WTC11 (cell line): ENCODE measurements at places on chromosomes 1 and 21.

DNA sequence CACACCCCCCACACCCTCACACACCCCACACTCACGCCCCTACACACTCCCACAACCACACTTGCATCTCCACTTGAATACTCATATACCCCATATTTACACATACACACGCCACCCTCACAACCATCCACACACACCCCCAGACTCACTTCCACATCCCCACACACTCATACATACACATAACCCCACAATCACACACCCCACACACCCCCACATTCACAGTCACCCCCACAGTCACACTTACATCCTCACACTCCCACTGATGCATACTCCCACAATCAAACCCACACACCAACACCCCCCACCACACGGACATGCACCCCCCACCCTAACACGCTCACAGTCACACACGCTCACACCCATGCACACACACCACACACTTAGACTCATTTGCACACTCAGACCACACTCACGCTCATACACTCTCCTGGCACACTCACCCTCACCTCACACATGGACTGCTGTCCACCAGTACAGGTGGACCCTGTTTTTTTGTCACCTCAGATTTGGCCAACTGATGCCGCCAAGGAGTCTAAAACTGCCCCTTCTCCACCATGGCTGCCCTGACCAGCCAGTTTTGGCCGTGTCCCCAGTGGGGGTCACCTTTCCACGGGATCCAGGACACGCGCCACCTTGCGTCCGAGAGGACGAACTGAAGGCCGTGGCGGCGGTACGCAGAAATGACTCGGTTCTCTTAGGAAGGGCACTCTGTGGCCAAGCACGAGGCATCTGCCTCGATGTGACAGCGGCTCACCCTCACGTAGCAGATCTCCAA is 45.3 kb upstream of the EDN2 start:
- DNase-seq = no peak

DNA sequence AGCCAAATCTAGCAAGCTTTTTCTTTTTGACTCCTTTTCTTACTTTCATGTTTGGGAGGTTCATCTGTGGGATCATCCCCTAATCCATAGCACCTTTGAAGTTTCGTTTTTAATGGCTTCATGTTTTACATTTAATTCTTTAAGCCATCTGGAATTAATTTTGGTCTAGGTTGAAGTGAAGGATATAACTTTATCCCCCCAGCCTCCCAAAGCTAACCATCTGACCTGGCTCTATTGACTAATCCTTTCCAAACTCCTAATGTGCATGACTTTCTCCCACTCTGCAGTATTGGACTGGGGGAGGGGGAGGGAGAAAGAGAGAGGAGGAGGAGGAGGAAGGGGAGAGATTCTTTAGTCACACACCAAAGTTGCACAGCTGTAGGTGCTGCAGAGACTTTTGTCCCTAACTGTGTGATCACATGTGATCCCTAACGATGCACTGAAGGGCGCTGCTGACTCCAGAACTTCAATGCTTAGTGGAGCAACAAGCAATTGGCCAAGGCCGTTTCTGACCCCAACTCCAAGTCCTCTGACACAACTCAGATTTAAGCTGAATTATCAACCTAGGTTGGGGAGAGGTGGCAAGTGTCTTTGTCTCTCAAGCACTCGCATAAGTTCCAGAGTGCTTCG is 191.6 kb downstream of the HUNK start:
- no peak for DNase-seq

DNA sequence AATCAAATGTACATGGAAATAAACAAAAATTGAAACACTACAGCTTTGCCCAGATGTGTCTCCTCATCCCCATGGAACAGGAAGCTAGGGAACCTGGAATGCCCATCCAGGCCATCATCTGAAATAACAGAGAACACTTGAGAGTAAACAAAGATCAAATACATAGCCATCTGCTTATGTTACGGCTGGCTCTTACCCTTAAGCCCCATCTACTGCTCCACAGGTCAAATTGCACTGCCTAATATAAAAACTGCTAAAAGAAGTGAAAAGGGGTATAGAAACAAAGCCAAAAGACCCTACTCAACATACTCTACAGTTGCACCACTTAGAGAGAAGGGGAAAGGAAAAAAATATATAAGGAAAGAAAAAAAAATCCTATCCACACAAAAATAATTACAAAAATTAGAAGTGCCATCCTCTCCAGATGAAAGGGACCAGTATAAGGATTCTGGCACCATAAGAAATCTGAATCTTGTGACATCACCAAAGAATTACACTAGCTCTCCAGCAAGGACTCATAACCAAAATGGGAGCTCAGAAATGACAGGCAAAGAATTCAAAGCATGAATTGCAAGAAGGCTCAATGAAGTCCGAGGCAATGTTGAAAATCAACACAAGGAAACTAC is 26.9 kb downstream of the OR6Y1 start:
- no peak for DNase-seq

DNA sequence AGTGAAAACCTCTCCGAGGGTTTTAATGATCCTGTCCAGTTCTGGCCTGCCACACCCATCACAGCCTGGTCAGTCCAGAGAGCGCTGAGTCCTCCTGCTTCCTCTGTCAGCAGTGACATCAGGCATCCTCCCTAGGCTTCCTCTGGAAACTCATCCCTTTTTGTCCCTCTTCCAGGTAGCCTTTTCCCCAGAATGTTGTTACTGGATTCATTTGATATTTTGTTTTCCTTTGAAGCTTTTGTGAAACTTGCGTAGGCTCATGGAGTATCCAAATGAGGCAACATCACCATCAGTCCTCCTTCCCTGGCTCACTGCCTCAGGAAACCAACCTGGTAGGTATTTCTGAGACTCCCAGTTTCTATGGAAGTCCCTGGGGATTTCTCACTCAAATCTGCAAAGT is 27.0 kb upstream of the IGSF3 start:
- DNase-seq = no peak

DNA sequence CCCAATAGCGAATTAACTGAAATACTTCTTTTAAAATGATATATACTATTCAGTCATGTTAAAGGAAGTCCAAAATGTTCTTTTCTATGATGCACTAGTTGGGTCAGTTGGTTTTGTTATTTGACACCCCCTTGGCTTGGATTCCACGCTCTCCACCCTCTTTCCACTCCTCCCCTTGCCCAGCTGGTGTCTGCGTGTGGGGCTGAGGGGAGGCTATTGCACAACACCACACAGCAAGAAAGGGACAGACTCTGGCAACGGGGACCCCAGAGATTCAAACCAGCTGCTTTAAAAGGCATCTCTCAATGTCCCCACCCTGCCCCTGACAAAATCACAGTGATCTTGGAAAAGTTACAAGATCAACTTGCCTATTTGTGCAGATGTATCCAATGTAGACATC is 394.3 kb downstream of the TGFB2 start:
- no peak for DNase-seq

DNA sequence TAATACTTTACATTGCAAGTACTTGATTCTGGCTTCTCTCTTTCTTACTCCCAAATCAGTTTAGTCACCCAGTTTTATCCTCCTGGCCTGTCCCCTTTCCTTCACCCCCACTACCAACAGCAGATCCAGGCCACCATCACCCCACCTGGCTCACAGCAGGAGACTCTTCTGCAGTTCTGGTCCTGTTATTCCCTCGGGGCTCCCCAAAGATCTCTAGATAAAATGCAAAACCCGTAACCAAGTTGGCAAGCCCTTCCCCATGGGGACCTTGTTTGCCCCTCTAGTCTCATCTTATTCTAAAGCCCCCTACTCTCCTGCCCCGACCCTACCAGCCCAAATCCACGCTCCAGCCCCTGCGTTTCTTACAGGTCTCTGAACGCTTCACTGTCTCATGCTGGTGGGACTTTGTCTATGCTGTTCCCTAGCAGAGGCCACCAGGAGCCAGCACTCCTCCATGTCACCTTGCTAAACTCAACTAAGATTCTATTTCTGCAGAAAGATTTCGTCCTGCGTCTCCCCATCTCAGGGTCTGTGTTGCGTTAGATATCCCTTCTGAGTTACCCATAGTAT is 4.0 kb downstream of the ABCG1 start:
- no peak for DNase-seq

- DNase-seq = no peak
Measured at GRCh38 chr1:81880781-81881180, 80.0 kb downstream of the ADGRL2 start.

DNA sequence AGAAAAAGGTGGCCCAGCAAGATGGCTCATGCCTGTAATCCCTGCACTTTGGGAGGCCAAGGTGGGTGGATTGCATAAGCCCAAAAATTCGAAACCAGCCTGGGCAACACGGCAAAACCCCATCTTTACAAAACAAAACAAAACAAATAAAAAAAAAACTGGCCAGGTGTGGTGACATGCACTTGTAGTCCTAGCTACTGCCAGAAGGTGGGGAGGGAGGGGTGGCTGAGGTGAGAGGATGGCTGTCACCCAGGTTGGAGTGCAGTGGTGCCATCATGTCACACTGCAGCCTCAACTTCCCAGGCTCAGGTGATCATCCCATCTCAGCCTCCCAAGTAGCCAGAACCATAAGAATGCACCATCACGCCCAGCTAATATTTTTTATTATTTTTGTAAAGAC is 22.8 kb downstream of the RERE start:
- DNase-seq = peak; percentile 26

DNA sequence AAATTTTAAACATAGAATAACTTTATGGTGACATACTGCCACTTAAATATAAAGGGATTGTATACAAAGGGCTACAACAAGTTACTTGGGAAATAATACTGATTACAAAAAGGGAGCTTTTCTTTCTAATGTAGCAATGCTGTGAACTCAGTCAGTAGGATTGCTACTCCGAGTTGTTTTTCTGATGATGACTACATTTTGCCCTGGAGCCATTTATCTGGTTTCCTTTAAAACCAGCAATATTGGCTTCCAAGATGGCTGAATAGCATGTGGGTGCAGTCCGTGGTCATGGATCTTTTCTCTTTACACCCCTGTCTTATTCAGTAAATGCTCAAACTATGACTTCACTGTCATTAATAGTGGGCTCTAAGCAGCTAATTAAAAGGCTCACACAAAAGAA is 92.6 kb upstream of the NEK7 start:
- no peak for DNase-seq

GRCh38 chr1:22369294-22370189 is 82.1 kb upstream of the ZBTB40 start:
- no peak for DNase-seq

GRCh38 chr1:170369000-170369399 is 163.0 kb upstream of the GORAB start:
- no peak for DNase-seq

DNA sequence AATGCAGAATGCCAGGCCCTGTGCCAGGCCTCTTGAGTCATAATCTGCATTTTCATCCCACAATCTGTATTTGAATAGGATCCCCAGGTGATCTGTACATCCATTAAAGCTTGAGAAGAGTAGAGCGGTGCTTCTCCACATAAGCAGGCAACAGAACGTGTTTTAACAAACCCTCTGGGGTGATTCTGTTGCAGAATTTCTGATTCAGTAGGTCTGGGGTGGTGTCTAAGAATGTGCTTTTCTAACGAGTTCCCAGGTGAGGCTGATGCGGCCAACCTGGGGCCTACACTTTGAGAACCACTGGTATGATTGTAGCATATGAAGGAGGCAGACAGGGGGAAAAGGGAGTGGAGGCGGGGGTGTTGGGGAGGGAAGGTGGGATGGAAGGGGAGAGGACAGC is 78.4 kb upstream of the POU3F1 start:
- DNase-seq = no peak

GRCh38 chr1:168760781-168761180 is 31.8 kb upstream of the DPT start:
- no peak for DNase-seq

DNA sequence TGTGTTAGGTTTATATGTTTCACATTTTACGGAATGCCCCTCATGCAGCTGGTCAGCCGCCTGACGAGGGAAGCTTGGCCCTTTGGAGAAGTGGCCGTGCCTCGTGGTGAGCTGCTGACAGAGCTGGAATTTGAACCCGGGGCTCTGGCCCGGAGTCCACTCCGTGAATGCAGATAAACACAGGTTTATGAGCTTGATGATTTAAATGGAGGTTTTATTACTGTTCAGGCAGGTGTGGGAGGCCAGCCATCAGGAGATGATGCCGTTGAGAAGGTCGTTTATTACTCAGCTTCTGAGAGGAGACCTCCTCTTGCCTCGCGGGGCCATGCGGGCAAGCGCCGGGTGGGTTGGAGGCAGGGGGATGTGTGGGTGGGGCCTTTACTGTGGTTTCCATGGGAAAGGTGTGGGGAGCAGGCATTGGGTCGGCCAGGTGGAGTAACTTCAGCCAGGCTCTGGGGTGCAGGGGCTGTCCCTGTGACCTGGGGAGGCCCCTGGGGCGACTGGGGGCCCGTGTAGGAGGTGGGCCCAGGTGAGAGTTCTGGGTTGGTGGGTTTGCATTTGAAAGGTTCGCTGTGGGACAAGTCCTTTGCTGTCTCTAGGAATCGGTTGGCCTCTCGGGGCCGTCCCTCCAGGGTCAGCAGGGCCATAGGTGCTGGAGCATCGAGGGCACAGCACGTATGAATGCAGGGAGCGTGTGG is 22.0 kb downstream of the PRKCZ start:
- DNase-seq = no peak

DNA sequence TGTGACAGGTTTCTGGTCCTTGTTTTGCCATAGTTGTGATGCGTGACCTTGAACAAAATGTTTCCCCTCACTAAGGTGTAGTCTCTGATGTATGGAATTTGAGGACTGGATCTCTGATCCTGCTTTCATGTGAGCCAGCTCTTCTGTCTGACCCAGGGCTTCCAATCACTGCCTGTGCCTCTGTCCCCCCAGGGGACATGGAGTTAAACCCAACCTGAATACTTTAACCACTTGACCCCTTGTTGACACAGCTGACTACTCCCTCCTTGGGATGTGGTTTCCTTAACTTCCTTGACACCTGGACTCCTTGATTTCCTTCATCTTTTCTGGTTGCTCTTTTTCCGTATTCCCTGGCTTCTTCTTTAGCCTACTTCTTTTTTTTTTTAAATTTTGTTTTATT is 36.0 kb upstream of the SSBP3 start:
- no peak for DNase-seq

- DNase-seq = no peak
Measured at GRCh38 chr1:19462781-19463503, 22.4 kb downstream of the CAPZB start.

DNA sequence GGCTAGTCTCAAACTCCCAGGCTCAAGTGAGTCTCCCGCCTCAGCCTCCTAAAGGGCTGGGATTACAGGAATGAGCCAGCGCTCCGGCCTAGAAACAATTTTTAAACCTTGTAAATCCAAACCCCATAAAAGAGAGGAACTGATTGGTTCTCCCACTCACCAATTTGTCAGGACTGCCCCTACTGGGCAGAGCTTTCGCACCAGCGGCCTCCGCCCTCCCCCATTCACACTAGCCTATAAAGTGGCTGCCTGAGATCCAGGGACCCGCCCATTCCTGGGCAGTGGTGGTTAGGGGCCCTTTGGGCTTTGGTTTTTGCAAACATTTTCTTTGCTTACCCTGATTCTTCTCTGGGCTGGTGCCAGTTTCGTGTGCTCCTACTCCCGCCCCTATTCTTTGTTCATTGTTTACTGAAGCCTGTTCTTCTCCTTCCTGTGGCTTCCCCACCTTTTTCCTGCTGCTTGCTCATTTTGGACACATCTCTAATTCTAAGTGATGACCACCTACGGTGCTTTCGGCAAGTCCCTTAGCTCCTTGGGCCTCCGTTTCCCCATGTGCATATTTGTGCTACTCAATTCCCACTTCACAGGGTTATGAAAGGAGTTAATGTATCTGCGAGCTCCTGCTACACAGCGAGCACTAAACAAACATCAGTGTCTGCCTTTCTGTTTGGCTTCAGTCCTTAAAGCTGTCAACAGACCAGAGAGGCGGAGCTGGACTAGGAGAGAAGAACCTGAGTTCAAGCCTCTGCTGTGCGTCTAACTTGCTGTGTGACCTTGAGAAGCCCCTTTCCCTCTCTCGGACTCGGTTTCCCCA is 39.8 kb upstream of the CLIC4 start:
- DNase-seq = peak; percentile 85
